Stimulated activated CD8-positive, alpha-beta memory T cell treated with anti-CD3 and anti-CD28 coated beads, Interleukin-15, amount 100 ng/mL, for 24 hours (primary cell): ENCODE measurements at places on chromosomes 1 and 21.

DNA sequence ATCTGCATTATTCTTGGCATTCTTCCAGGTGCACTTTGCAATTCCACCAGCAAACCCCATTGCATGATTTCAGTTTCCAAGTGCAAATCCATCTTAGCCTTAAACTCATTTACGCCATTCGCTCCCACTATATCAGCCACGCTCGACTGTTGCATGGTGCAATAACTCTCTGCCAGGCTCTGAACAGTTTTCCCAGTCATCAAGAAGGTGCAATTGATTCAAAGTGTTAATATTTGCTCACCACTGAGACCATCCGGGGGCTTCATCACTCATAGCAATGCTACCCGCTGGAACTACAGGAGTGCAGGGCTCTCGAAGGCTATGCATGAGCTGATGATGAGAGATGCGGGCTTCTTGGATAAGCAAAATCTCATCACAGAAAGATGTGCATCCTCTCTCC is 488.2 kb downstream of the OMA1 start:
- no peak for DNase-seq

- no peak for DNase-seq
Observed at GRCh38 chr1:237877631-237878030, 13.1 kb downstream of the ZP4 start.

- no peak for DNase-seq
Observed at GRCh38 chr1:225146478-225146877, 217.0 kb downstream of the DNAH14 start.

DNA sequence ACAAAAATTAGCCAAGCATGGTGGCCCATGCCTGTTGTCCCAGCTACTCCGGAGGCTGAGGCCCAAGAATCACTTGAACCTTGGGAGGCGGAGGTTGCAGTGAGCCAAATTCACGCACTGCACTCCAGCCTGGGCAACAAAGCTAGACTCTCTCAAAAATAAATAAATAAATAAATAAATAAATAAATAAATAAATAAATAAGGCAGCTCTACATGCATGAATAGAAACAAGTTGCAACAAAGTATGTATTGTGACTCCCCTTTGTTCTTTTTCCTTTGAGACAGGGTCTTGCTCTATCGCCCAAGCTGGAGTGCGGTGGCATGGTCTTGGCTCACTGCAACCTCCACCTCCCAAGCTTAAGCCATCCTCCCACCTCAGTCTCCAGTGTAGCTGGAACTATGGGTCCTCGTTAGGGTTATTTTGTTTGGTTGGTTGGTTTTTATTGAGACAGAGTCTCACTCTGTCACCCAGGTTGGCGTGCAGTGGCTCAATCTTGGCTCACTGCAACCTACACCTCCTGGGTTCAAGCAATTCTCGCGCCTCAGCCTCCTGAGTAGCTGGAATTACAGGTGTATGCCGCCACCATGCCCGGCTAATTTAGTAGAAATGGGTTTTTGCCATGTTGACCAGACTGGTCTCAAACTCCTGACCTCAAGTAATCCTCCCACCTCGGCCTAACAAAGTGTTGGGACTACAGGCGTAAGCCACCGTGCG is 8.0 kb downstream of the USP48 start:
- no peak for DNase-seq

DNA sequence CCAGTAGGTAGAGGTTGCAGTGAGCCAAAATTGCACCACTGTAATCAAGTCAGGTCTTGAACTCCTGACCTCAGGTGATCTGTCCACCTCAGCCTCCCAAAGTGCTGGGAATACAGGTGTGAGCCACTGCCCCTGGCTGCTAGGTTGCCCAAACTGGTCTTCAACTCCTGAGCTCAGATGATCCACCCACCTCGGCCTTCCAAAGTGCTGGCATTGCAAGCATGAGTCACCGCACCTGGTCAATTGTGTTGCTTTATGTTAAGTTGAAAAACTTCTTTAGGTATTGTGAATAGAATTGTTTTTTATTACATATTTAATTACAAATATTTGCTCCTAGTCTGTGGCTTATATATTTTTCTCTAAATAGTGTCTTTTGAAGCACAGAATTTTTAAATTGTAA is 80.5 kb downstream of the PRKAB2 start:
- DNase-seq: no peak

DNA sequence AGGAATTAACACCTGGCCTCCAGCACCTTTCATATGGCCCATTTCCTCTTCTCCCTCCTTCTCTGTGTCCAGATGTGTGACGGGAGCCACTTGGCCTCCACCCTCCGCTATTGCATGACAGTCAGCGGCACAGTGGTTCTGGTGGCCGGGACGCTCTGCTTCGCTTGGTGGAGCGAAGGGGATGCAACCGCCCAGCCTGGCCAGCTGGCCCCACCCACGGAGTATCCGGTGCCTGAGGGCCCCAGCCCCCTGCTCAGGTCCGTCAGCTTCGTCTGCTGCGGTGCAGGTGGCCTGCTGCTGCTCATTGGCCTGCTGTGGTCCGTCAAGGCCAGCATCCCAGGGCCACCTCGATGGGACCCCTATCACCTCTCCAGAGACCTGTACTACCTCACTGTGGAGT is 5.6 kb downstream of the TMEM61 start:
- no peak for DNase-seq

DNA sequence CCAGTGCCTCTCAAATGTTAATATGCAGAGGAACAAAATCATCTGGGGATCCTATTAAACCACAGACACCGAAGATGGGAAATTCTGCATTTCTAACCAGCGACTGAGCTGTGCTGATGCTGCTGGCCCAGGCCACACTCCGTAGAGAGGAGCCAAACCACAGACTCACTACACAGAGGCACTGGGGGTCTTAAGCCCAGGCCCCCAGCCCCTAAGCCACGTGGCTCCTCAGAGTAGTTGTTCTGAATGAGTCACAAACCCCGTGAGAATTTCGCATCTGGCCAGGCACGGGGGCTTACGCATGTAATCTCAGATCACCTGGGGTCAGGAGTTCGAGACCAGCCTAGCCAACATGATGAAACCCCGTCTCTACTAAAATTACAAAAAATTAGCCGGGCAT is 2.8 kb upstream of the CELA2A start:
- DNase-seq: no peak

GRCh38 chr1:28899267-28899666 is 15.1 kb upstream of the EPB41 start:
- DNase-seq: no peak

GRCh38 chr1:236895665-236896387 is 100.7 kb downstream of the MTR start:
- DNase-seq: no peak

DNA sequence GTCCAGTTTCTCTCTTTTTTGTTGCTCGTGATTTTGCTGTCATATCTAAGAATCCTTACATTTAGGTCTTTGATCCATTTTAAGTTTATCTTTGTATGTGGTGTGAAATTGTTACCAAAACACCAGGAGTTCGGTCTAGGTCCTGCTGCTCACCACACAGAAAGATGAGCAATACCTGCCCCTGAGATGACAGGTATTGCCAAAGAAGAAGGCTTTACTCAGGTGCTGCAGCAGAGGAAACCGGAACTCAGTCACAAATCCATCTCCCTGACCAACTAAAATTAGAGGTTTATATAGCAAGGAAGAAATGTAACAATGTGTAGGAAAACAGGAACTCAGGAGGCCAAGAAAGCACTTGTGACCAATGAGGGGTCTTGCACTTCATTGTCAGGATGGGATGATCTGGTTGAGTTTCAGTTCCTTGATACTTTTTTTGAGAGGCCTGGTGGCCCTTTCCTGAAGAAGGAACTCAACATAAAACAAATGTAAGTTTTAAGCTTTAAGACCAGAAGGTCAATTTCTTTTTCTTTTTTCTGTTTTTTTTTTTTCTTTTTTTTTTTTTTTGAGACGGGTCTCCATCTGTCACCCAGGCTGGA is 16.5 kb upstream of the SETDB1 start:
- no peak for DNase-seq

- DNase-seq: no peak
Observed at GRCh38 chr1:19081218-19081893, 124.9 kb upstream of the IFFO2 start.

GRCh38 chr1:42646056-42646455 is 12.2 kb upstream of the PPIH start:
- DNase-seq: no peak

DNA sequence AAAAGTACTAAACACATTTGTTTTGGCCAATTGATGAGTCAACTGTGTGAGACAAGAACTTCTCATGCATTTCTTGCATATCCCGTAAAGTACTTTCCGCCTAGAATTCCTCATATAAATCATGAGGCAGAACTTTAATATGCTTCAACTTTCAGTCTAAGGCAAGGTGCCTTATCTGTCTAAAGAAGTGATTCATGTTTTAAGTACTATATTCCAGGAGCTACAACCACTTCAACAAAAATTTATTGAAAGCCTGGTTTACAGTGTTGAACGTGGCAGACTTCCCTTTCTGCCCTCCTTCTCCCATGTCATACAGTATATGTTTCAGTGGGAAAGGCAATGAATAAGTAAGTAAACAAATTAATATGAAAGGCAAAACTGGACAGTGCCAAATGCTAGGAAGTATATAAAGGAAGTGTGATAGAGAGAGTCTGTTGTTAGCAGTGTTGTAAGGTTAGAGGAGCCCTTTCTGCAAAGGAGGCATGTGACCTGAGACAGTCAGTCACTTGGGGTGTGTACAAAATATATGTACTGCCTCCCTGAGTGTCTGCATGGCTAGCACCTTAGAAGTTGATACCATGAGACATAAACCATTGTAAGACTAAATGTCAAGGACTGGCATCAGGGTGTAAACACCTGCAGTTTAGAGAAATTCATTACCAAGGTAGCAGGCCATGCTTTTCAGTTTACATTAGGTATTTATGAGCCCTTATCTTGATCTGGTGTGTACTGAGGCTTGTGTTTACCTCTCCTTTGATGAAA is 362.2 kb downstream of the SRGAP2C start:
- DNase-seq: no peak
